ENCODE measurements at places on chromosomes 4 and X. TPM values are rescaled to one million over a fixed set of nuclear protein-coding genes. Genes with fewer than 3 reads are reported as not detected.
A peak's percentile ranks its signal among the peaks of the same experiment; 100 is the strongest.

DNA sequence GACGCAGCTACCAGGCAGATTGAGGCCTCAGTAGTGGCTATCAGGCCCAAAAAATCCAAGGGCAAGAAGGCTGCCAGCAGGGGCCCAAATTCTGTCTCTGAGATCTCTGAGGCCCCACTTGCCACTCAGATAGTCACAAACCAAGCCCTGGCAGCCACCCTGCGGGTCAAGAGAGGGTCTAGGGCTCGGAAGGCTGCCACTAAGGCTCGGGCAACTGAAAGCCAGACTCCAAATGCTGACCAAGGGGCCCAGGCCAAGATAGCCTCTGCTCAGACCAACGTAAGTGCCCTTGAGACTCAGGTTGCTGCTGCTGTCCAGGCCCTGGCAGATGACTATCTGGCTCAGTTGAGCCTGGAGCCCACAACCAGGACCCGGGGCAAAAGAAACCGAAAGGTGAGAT is 2.8 kb downstream of the TRO start:
- DNase-seq = no peak

DNA sequence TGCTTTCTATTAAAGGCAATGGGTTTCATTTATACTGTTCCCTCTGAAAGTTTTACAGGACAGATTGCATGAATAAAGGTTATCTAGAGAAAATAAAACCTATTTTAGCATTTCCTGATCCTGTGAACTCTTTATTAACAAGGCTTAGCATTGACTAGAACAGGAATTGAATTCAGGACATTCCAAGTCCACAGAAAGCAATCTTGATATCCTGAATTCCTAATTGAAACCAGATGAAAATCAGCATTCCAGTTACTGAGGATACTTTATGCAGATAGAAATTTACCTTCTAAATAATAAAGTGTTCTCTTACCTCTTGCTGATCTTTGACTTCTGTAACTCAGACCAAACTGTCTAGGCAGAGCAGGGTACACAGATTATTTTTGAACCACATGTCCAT is 151.4 kb downstream of the ZNF518B start:
- no peak for DNase-seq

- no peak for DNase-seq
Measured at GRCh38 chr4:187665086-187665485, 330.5 kb upstream of the ZFP42 start.

DNA sequence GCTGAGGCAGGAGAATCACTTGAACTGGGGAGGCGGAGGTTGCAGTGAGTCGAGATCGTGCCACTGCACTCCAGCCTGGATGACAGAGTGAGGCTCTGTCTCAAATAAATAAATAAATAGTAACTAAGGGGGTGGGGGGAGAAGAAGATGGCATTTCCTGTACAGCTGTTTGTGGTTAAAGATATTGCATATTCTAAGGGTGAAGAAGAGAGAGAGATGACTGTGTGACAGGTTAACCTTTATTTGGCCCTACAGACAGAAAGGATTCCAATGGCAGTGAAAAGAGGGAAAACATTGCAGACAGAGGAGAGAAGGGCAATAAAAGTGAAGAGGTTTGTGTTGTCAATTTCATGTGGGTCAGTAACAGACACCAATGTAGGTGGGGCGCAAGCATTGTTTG is 9.4 kb downstream of the TASL start:
- DNase-seq = no peak

DNA sequence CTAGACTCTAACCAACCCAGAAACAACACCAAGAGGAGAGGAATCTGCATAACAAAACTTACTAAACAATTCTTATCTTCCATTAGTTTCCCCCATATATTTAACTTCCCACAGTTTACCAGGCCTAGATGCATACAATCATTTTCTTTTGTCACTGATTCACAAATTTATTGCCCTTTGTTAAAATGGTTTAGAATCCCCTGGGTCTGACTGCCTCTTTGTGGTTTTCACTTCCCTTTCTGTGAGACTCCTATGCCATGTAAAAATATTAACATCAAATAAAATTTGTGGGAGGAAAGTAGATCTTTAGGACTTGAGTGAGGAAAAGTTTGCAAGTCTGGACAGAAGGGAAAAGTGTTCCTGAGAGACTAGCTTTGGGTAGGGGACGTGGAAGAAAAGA is 393.8 kb upstream of the CNKSR2 start:
- no peak for DNase-seq

GRCh38 chrX:9927698-9928482 is 39.3 kb upstream of the CLDN34 start:
- no peak for DNase-seq

DNA sequence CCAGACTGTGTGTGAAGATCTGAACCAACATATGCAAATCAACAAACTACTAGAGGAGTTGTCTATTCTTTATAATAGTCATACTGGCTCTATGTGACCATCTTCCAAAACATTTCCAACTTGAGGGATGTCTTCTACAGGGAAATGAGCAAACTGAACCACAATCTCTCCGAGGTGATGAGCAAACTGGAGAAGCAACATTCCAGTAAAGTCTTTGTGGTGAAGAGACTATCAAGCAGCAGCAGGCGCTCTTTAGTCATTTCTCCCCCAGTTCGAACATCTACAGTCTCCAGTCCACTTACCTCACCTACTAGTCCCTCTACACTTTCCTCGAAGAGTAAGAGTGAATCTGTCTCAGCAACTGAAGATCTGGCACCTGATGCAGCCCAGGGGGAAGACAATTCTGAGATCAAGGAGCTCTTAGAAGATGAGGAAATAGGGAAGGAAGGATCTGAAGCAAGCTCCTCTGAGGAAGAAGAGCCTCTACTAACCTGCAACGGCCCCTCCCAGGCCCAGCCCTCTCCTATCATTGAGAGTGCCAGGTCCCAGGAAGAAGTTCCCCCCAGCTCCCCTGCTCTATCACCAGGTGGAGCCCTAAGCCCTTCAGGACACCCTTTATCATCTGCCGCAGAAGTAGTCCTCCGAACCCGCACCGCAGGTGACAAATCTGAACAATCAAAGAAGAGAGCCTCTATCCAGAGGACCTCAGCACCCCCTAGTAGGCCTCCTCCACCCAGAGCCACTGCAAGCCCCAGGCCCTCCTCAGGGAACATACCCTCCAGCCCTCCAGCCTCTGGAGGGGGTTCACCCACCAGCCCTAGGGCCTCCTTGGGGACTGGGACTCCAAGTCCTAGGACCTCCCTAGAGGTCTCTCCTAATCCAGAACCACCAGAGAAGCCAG is 98.1 kb downstream of the HNRNPD start:
- DNase-seq = no peak

GRCh38 chr4:26061248-26061986 is 147.4 kb downstream of the SMIM20 start:
- DNase-seq = no peak

- DNase-seq = no peak
Measured at GRCh38 chr4:39721788-39722187, 23.9 kb downstream of the UBE2K start.

DNA sequence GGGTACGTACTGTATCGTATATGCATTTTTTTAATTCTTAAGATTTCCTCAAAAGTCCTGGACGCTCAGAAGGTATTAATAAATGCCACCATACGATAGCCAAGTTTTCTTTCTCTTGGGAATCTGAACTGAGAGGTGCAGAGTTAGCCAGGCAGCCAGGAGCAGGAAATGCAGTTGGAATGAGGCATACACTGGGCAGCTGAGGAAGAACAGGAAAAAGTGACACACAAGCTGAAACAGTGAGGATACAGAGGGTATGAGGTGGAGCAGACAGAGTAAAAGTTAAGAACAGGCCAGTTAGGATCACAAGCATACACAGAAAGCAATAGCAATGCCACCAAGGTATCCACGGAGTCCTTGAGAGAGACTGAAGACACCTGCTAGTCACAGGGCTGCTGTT is 13.4 kb downstream of the UFSP2 start:
- no peak for DNase-seq

DNA sequence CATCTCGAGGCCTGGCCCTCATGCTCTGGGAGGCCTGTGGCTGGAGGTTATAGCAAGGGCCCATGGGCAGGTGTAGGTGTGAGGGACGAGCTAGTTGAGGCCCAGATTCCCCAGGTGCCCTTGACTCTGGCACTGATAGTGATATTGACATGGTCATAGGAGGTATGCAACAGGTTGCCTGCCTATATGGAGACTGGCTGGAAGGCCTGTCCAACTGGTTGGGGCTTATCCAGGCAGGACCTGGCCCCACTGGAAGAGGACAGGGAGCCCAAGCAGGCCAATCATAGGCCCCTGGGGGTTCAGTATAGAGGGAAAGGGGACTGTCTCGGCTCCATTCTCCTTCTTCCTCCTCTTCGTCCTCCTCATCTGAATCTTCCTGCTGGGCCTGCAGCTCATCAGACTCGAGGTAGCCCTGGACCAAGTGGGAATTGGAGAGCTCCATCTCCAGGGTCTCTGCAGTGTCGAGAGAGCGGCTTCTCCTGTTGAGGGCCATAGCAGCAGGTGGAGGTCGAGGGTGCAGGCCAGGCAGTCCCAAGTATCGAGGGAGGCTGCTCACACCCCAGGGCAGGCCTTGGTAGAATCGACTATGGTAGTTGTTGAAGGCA is 15.3 kb downstream of the AMER1 start:
- DNase-seq = no peak

GRCh38 chrX:44843318-44843702 is 511 bp upstream of the DUSP21 start:
- no peak for DNase-seq

DNA sequence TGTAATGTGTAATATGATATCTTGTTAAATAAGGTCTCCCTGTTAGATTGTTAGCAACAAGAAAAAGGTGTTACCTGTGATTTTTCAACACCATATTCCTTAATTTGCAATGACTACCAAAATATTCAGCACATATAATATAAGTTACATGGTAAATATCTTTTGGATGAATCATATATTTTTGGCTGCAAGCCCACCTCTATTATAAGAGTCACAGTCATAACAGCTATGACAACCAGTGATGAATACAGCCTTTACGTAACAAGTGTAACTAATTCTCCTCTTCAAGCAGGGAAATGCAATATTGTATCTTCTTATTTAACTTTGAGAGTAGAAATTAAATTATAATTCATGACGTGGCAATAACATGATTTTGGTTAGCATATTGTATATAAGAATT is 187.0 kb downstream of the NLGN4X start:
- DNase-seq = no peak

GRCh38 chr4:19659101-19659500 is 592.6 kb upstream of the SLIT2 start:
- no peak for DNase-seq

GRCh38 chrX:143940119-143940518 is 56.2 kb downstream of the UBE2NL start:
- no peak for DNase-seq

DNA sequence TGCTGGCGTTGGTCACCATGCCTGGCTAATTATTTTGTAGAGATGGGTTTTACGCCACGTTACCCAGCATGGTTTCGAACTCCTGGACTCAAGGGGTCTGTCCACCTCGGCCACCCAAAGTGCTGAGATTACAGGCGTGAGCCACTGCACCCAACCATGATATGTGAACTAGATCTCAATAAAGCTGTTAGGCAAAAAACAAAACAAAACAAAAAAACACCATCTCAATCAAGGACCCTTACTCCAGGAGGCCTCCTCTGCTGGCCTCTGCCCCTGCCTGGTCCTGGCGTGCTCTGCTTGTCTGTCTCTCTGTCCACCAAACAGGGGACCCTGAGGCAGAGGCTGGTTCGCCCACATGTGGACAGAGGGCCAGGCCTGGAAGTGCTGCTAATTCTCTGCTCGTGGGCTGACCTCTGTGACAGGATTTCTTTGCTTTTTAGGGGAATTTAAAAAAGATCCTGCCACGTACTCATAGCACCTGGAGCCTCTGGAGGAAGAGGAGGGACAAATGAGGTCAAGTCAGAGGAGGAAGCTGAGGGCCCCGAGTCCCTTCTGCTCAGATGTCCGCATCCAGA is 32.7 kb upstream of the WFS1 start:
- peak; percentile 62 for DNase-seq

DNA sequence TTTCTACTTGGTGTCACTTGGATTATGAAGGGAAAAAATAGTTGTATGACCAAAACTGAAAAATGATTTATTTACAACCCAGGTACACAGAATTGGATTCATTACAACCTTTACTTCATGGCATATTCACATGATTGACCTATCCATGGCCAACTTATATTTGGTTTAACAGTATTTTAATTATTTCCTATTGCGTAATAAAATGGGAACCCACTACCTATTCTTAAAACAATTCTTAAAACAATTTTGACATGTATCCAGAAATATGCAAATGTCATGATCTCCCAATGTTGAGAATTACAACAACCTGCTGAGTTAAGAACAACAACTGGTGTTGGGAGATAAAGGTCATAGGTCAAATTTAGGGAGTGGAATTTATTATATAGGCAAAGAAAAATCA is 54.8 kb upstream of the DDX53 start:
- no peak for DNase-seq

DNA sequence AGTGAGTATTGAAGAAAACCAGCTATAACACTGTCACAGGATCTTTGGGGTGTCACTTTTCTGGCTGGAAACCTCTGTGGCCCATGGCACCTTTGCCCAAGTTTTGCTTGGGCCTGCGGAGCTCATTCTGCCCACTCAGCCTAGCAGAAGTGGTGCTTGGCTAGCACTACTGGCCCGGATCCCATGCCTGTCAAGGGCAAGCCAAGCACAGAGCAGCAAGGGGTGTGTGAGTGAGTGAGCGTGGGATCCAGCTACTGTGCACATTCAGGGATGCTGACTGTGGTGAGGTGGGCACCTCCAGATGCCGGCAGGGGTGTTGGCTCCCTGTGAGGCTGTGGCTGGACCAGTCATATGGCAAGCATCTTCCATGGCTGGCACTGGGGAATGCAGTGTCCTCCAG is 55.4 kb upstream of the RASGEF1B start:
- no peak for DNase-seq

GRCh38 chr4:10623241-10623640 is 61.3 kb downstream of the CLNK start:
- DNase-seq = no peak

- no peak for DNase-seq
Measured at GRCh38 chr4:56146956-56147355, 198.2 kb downstream of the CEP135 start.

FAM53A gene
- 1.5 TPM for total RNA-seq

NBDY gene
- 30.4 TPM for total RNA-seq

VSIG4 gene
- 72.8 TPM for total RNA-seq

PCDH19 gene
- total RNA-seq = 1.1 TPM

SPANXA2 gene
- total RNA-seq = not detected

TEX13D gene
- total RNA-seq = not detected

TLL1 gene
- 9.8 TPM for total RNA-seq

ADRA2C gene
- 61.5 TPM for total RNA-seq

Data from posterior vena cava (tissue), 2 donors.